ENCODE measurements at places on chromosomes 1 and 21.

DNA sequence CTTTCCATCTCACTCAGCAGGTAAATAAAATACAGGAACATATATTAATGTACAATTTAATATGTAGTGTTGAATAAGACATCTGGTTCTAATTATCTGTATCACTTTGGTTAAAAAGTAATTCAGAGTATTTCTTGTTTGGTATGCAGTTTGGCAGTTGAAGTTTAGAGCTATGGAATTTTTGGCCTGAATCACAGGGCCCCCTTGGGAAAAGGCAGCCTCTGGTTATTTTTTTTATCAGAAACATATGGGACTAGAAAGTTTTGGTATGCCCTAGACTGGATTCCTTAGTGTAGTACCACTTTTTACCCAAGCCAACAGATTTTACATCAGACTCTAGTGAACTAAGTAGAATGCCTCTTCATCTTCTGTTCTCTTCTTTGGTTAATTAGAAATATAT, 26.4 kb downstream of the CNST start:
- DNase-seq, result no peak

DNA sequence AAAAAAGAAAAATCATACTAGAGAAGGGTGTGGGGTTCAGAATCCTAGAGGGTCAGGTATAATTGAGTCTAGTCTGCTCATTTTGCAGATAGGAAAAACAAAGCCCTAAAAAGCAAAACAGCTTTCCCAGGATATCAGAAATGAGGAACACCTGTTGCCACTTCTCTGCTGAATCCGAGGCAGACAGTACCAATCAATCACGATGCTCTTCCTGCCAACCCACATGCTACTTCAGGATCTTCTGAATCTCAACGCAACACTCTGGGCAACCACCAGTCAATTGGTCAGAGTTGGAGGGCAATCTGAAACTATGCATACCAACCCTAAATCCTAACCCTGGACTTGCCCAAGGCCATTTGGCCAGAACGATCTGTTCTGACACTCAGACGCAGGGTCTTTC, 128.3 kb downstream of the EPHB2 start:
- DNase-seq, result no peak

- no peak for DNase-seq
These were observed 15.8 kb upstream of the TNFRSF8 start for GRCh38 chr1:12047120-12047876.

DNA sequence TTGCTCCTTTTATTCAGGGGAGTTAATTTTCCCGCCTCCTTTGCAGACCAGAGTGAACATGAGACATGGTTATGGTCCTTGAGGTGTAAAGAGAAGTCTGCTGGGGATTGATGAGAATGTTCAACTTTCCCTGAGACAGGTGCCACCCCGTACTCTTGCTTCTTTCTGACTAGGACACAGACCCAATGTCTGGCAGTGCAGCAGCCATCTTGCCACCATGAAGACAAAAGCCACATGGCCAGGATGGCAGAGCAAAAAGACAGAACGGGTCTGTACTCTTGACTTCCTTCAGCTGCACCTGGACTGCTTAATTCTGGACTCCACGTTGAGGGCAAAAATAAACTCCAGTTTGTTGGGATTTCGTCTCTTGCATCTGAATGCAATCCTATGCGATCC, 54.1 kb downstream of the KLHDC7A start:
- no peak for DNase-seq

GRCh38 chr1:36858981-36859380, 175.3 kb downstream of the GRIK3 start:
- DNase-seq, result no peak

- DNase-seq, result no peak
These were observed 5.3 kb upstream of the KRTAP10-4 start for GRCh38 chr21:44568261-44568660.

DNA sequence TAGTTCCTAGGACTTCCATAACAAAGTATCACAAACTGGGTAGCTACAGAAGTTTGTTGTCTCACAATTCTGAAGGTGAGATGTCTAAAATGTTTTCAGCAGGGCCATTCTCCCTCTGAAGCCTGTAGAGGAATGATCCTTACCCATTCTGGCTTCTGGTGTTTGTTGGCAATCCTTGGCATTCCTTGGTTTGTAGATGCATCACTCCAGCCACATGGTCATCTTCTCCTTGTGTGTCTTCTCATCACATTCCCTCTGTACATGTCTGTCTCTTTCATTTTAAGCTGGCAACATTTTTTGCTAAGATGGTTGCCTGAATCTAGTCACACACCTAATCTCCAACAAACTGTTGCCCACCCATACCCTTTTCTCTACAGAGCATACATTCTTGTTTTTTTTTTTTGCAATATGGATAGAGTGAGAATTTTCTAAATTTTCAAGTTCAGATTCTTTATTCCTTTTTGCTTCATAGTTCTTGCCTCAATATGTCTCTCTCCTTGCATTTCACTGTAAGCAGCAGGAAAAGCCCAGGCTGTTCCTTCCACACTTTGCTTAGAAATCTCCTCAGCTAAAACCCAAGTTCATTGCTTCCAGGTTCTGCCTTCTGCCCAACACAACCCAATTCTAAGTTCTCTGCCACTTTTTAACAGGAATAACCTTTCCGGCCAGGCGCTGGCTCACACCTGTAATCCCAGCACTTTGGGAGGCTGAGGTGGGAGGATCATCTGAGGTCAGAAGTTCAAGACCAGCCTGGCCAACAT, 18.3 kb downstream of the ZBED6 start:
- DNase-seq, result no peak

DNA sequence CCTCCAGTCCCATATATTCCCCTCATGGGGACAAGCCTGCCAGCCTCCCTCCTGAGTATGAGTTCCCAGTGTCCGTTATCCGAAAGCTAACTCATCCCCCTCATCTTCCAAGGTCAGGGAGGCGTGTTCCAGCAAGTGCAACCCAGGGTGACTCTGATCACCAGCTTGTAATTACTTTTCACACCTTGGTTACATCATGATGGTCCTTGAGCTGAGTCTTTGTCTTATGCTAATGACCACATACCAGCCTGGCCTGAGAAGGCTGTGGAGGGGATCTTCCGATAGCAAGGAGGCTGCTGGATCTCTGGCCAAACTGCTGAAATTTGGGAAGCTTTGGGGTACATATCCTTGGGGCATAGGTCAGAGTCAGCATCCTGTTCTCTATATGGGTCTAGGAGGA, 99.6 kb downstream of the DDX20 start:
- DNase-seq, result no peak

DNA sequence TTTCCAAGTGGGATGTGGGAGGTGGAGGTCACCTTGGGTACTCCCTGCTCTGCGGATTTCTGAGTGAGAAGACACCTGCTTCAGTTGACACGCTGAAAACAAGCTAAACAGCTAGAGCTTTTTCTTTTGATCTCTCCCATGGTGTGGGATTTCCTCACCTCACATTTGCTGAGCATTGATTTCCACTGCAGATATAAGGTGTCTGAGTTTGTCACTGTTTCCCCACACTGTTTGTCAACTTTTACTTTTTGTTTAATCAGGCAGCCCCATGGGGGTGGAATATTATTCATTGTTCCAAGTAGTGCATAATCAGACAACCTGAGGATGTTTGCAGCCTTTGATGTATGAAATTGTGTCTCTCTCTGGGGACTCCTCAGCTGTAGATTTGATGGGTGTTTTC, 49.5 kb downstream of the FASLG start:
- DNase-seq, result no peak

GRCh38 chr21:45523411-45524101, 18.7 kb downstream of the SLC19A1 start:
- DNase-seq, result no peak

GRCh38 chr1:92543131-92544055, 56.7 kb upstream of the GFI1 start:
- DNase-seq, result no peak

GRCh38 chr1:219945795-219946194, 17.4 kb upstream of the SLC30A10 start:
- no peak for DNase-seq

GRCh38 chr1:225258811-225259210, 169.0 kb downstream of the LBR start:
- DNase-seq, result no peak

GRCh38 chr1:86470859-86471258, 2.1 kb downstream of the CLCA1 start:
- DNase-seq, result no peak

- DNase-seq, result no peak
These were observed 1.2 kb downstream of the SLAMF7 start for GRCh38 chr1:160740133-160740688.

GRCh38 chr21:34227386-34227852, 136.4 kb upstream of the KCNE2 start:
- DNase-seq, result no peak

DNA sequence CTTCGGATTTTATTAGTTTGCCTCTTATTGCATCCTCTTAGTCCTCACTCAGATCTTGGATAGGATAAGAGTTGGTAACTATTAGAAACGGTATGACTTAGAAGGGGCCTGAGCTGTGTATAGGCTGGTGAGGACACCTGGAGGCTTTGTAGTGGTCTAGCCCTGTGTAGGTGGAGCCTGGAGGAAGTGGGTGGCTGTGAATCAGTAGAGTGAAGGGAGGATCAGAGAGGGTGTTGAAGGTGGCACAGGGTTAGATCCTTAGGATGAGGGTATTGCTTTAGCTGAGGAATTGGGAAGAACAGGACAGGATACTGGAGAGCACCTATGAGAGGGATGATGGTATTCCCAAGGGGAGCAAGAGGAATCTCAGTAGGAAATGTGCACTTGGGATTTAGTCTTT, 5.7 kb downstream of the VANGL1 start:
- no peak for DNase-seq

- no peak for DNase-seq
These were observed 117.5 kb downstream of the NAV1 start for GRCh38 chr1:201656311-201657032.

DNA sequence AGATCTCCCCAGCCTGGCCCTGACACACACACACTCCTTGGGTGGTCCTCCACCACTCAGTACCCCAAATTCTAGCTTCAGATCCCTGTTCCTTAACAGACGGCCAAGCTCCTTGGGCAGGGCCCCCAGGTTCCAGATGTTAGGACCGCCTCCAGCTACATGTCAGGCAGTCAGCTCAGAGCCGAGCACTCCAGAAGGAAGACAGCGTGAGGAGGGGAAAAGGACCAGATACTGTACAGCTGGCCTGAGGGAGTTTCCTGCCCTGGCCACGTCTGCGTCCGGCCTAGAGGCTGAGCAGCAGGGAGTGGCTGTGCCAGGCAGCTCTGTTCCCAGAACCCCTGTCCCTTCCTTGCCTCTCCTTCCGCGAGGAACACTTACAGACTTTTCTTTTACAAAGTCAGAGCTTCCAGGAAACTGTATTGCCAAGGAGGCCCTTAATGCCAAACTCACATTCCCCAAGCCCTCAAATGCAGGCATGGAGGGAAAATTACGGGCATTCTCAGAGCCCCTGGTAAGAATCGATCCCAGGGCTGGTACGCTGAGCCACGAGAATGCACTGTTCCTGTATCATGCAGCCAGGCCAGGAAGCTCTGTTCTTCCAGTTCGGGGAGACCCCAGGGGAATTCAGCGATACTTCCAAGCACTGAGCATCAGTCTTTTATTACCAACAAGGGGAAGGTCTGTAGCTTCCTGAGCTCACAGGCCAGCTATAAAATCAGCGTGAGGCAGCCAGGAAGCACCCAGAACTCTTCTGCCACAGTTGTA, 45.2 kb upstream of the CNTN2 start:
- DNase-seq, result no peak

GRCh38 chr1:235343726-235344125, 15.4 kb downstream of the GGPS1 start:
- no peak for DNase-seq

DNA sequence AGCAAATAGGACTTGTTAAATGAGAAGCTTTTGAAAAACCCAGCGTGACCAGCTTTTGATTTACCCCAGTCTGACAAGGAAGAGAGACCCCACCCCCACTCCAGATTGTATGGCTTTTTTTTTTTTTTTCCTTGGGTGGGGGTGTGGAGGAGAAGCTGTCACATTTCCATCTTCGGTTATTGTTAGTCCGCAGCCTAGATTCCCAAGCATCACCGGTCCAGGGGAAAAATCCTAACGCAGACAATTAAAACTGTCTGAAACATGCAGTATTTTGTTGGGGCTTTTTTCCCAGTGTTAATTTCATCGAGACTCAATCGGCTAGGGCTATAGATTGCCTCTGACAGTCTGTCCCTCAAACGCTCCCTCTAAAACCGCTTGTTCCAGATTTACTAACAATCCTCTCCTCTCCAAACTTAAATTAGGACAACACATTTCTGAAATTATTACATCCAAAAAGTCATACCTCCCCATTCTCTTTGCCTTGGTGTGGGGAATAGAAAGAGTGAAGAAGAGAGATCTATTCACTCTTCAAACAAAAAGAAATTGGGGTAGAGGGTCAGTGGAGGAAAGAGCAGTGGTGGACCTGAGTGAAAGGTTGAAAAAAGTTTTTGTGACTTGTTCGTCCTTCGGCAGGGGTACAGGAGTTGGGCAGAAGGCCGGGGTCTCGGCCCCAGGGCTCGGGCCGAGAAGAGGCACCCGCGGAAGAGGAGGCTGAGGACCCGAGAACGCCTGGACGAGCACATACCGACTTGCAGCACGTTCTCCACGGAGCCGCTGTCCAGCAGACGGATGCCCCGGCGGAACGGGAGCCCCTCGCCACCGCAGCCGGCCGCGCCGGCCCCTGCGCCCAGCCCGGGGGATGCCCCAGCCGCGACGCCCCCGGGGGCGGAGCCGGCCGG, 1.1 kb downstream of the ZSWIM5 start:
- DNase-seq, result no peak

- DNase-seq, result no peak
These were observed 9.7 kb downstream of the ATP2B4 start for GRCh38 chr1:203636291-203636690.

All from kidney glomerular epithelial cell (primary cell).